ENCODE measurements at places on chromosomes 3 and 15.

- DNase-seq = no peak
Measured at GRCh38 chr3:46520531-46520930, 22.8 kb downstream of the RTP3 start.

- DNase-seq = no peak
Measured at GRCh38 chr3:168497183-168497582, 401.5 kb upstream of the GOLIM4 start.

GRCh38 chr15:38899300-38899699 is 334.7 kb upstream of the RASGRP1 start:
- no peak for DNase-seq

DNA sequence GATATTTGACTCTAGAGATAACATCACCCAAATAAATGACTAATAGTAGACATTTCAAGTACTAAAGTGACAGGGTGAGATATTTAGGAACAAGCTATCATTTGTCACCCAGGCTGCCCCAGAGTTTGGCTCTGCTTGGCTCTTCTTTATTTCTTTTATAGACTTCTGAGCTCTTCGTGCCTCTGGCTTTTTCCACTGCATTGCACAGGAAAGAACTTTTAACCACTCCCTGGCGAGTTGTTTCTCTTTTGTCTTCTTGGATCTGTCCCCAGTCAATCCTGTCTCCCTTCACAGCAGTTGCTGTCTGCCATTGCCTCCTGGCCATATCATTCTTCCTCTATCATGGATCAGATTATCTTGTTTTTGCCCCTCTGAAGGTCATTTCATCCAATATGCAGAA is 339.2 kb upstream of the DCBLD2 start:
- DNase-seq = peak; percentile 9

DNA sequence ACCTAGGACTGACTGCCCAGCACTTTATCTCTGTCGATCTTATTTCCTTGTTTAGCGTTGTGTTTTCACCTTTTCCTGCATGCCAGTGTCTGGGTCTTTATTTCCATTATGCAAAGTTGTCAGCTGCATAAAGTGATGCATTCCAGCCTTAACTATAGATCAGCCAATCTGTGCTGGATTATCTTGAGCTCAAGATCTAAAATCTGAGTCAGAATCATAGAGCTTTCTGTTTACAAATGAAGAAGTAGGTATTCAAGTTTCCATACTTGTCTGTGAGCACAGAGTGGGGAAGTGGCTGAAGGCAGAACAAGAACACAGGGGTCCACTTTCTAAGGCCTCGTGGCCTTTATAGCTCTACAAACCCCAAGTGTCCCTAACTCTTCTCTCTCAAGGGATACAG is 82.4 kb upstream of the PLCL2 start:
- DNase-seq = no peak

- DNase-seq = no peak
Measured at GRCh38 chr3:79424811-79425210, 343.0 kb downstream of the ROBO1 start.

DNA sequence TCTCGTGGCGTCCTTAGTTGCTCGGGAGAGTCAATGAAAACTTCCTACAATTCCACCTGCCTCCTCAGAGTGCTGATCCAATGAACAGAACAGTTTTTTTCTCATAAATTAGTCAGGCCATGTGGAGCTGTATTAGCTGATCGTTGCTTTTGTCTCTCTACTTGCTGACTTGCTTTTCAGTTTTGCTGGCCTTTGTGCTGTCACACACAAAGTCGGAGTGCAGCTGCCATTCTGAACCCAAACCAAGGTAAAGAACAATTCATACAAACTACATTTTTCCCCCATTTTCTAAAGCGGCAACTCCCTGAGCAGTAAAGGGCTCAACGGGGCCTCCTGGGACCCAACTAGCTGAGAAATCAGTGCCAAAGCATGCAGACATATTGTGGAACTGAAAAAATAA is 43.1 kb downstream of the MEIS2 start:
- DNase-seq = no peak

DNA sequence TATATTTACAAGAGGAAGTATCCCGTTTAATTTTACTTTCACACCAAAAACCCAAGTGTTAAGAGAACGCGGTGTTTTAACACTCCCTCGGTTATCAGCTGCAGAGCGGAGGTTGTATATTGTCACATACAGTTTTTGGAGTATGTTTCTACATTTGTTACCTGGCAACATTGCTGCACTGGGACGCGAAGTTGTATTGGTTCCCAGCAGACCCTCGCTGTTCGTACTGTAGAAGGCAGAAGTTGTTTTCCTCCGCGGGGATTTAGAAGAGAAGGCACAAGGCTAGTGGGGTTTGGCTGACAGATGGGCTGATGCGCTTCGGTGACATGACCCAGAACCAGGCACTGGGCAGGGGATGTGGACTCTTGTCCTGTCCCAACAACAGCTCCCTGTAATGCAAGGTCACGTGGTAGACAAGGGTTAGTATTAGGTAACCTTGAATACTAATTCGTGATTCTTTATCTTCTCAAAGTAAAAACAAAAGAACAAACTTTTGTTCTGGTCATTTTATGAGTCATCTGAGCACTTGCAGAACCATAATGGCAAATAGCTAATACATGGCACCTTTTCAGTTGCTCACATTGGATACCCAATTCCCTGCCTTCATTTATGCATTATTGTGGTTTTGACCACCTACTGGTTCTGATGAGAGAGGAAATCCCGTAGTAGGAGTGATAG is 230.4 kb upstream of the BHLHE40 start:
- DNase-seq = no peak

- no peak for DNase-seq
Measured at GRCh38 chr3:123335007-123335670, 113.8 kb downstream of the ADCY5 start.

DNA sequence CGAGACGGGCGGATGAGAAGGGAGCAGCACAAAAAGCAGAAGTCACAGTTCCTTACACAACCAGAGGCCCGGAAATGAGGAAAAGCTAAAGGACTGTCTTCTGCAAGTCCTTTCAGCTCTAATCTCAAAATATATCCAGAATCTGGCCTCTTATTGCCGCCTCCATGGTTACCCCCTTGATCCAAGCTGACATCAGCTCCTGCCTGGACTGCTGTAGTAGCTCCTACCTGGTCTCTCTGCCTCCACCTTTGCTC is 324.0 kb upstream of the ROPN1 start:
- DNase-seq = no peak

DNA sequence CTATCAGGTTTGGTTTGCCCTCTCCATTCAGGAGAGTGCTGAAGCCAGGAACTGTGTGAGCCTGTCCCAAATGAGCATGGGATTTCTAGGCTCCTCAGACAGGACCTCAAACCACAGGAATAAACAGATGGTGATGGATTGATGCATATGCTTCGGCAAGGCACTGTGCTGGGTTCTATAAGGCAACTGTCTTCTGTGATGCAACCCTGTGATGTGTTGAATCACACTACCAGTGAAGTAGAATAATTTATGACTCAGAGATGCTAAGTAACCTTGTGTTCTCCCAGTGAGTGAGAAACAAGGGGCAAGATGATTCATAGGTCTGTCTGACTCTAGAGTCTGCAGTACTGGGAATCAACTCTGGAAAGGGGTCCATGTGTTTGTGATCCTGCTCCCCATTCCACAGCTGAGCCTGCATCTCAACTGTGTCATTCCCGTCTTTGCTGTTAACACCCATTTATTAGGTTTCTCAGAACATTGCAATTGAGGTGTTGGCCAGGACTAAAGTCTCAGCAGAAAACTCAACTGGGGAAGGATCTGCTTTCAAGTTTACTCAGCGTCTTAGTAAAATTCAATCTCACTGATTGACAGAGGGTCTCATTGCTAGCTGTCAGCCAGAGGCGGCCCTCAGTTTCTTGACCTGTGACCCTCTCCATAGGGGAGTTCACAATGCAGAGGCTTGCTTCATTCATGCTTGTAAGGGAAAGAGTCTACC is 510.1 kb upstream of the CFAP20DC start:
- peak; percentile 98 for DNase-seq

GRCh38 chr3:73380735-73381532 is 243.8 kb downstream of the PDZRN3 start:
- DNase-seq = no peak

DNA sequence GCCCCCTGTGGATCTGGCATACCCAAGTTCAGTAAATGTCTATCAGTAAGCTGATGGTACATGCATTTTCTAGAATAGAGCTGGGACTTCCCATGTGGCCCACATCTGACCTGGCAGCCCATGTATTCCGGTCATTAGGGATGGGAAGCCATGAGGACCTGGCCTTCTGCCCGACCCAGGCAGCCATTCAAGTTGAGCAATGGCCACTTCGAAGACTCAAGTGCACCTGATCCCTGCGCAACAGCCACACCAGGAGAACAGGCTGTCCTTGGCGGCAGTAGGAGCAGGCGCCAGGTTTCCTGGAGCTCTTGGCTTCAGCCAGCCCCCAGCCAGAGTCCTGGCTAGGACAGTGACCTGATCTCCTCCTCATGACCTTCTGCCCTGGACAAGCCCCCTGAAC is 14.6 kb downstream of the HEMK1 start:
- no peak for DNase-seq
